ENCODE measurements at places on chromosomes 2 and 18. TPM values are rescaled to one million over a fixed set of nuclear protein-coding genes. Genes with fewer than 3 reads are reported as not detected.

DNA sequence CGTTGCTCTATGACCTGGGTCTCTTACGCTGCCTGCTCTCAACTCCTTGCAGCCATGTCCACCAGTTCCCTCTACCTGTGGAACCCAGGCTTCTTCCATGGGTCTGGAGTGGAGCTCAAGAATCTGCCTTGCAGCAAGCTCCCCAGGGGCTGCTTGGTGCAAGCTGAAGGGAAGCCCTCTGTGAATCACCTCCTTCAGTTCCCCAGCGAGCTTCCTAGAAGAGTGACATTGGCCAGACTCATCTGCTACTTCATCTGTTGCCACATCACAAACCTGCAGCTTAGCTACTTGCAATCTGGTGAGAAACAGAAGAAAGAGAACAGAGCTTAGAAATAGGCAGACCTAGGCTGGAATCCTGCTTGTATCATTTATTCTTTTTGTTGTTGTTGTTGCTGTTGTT is 9.8 kb upstream of the EFR3B start:
- no peak for DNase-seq

- DNase-seq = no peak
Measured at GRCh38 chr18:73047688-73048087, 179.9 kb upstream of the NETO1 start.

GRCh38 chr18:24076950-24077349 is 61.9 kb upstream of the CABYR start:
- no peak for DNase-seq

DNA sequence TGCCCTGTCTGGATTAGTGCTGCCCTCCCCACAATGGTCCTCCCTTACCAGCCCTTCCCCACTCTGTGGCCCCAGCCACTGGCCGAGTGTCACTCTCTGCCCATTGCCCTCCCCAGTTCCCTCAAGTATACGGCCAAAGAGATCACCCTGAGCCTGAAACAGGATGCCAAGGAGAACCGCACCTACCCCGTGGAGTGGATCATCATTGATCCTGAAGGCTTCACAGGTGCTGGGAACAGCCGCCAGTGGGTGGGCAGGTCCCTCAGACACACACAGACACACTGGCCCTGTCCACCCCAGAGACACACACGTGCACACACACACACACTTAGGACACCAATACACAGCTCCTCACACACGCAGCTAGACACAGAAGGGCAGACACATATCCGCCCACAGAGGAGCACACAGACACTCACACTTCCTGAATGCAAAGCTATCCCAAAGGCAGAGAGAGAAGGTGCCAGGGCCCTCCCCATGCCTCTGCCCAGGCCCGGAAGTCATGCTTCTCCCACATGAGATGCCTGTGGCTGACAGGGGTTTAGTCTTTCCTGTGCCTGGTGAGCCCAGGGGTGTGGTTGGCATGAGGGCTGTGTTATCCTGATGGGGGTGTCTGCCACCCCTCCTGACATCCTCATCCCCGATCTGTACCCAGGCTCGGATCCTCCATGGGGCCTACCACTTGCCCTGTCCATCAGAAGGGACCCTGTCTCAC is 2.9 kb downstream of the CHRND start:
- DNase-seq = no peak

DNA sequence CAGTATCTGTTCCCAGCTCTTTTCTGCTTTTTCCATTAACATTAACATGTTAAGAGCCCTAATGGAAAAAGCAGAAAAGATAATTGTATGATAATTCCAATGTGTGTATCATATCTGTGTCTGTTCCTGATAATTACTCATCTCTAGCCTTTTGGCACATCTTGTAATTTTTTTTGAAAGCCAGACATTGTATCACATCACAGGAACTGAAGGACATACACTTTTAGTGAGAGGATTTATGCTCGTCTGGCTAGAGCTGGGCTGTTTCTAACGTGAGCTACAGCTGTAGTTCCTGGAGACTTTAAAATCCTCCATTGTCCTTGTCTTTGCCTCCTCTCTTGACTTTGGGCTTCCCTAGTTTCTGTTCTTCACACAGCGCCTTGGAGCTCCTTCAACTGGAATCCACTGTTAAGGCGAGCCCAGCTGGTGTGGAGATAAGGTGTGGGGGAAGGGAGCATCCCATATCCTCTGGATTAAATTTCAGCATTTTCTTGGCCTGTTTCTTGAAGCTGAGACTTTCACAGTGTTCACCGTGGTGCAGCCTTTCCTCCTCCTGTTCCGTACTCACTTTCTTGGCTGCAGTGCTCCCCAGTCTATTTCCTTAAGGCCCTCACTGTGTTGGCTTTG is 211.5 kb downstream of the GALR1 start:
- DNase-seq = no peak

The TUBB8B gene
- total RNA-seq = not detected

The GDF7 gene
- total RNA-seq = 2.7 TPM

- DNase-seq = no peak
Measured at GRCh38 chr2:59206361-59206760, 965.2 kb upstream of the FANCL start.

DNA sequence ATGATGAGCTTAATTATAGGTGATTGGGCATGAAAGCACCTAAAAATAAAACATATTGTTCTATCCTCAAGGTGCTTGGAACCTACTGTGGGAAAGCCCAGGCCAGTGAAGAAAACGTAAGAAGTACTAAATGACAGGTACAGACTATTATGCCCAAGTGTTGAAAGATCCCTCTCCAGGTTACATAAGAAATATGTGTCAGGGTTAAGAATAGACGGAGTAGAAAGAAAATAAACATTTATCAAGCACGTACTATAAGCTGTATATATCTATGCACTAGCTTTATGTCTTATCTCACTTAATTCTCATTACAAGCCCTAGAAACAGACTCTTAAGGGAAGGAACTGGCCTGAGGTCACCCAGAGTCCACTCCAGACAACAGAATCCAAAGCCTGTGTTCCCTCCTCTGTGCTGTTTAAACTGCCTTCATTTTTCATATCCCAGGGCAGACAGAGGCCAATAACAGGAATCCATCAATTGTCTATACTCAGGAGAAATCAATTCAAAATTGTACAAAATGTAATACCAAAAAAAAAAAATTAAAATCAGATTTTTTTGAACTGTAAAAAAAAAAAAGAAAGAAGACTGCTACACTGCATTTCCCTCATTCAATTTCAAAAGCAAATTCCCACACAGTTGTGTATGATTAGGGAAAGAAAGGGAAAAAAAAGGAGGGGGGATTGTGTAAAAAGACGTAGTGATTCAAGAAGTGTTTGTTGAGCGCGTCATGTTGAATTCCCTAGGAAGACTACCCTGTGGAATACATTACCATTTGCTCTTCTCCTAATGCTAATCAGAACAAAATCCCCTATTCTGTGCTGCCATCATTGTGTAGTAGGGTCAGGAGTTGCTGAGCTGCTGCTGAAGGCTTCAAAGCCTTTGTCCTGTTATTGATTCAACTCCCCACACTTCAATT is 156.3 kb downstream of the IRS1 start:
- DNase-seq = no peak

GRCh38 chr18:23964282-23965238 is 50.0 kb upstream of the TTC39C start:
- DNase-seq = no peak

The ARHGEF4 gene
- total RNA-seq = 108 TPM

DNA sequence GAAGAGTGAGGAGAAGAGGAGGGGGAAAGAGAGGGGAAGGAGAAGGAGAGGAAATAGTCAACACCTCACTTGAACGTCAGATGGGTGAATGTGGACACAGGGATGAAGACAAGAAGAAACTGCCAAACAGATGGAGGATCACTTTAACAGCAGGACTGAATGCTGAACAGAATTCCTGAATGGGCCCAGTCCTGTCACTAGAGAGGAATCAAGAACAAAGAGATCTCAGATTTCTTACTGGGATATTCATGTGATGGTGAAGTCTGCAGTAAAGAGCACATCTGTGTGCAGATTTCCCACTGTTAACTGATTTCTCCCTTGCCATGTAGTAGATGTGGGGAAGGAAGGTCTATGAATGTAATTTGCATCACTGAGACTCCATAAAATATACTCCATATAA is 135.4 kb downstream of the L3MBTL4 start:
- no peak for DNase-seq

DNA sequence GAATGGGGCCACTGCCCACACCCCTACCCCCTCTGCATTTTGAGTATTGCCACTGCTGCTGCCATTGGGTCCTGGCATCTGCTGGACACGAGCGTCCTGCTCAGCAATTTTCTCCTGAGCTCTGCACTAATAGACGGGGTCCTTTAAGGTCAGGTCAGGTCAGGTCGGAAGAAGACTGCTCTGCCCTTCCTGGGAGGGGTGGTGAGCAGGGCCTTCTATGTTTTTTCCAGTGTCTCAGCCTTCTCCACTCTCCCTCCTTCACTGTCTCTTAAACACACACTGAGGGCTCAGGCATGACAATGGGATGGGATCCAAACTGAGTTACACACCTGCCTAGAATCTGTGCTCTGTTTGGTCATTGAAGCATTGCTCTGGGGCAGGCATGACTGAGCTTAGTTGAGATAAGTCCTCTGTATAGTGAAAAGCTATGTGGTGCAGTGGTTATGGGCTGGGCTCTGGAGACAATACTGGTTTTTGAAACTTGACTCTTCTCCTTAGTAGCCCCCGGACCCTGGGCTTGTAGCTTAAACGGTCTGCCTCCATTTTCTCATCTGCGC is 10.6 kb downstream of the MYO1B start:
- no peak for DNase-seq

DNA sequence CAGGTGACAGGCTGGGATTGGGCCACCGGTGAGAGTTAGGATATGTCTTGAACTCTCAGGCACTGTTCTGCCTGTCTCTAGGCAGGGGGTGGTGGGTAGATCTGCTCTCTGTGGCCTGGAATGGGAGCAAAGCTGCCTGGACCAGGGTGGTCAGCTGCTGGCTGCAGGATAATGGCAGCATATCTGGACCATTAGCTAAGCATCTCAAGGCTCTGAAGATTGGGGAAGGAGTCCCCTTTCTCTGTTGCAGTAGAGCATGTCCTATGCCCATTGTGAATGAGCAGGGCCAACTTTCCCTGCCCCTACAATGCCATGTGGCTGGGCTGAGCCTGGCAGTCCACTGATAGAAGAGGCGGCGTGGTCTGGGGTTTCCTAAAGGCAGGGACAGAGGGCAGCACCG is 34.6 kb downstream of the LOXHD1 start:
- peak; percentile 50 for DNase-seq

DNA sequence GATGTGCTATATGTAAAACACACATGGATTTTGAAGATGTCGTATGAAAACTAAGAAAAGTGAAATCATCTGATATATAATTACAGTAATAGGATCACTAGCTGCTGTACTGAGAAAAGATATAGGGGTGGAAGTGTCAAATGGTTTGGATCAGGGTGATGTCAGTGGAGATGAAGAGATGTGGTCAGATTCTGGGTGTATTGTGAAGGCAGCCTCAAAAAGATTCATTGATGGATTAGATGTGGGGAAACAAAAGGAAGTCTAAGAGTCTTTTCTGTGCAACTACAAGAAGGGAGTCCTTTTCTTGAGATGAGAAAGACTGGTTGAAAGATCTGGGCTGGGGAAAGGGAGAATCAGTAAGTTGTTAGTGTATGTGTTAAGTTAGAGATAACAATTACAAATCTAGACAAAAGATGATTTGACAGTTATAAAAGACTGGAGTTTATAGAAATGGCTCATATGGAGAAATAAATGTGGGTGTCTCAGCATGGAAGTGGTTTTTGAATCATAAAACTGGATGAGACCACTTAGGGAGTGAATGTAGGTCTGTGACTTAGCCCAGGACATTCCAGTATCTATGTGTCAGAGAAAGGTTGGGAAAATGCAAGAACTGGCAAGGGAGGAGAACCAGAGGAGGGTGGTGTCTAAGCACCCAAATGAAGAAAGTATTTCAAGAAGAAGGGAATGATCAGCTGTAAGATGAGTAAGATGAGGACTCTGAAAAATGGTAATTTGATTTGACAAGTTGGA is 347.4 kb downstream of the PARD3B start:
- DNase-seq = no peak

The IL1B gene
- total RNA-seq = not detected

The CYS1 gene
- 0.25 TPM for total RNA-seq
